ENCODE measurements at places on chromosomes 5 and 9.

DNA sequence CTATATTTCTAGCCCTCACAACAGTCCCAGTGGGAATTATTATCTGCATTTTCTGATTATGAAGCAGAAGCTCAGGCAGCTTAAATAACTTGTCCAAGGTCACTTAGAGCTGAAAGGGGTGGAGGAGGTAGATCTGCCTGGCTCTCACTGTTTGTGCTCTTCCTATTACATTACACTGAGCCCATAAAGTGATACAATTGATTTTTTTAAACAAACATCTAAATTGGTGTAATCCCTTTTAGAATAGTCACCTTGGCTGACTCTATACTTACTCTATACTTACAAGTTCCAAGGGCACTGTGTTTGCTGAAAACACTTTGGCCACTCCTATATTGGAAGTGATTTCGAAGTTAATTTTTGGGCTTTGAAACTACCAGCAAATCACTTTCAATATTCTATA is 144.7 kb downstream of the APBA1 start:
- DNase-seq, result no peak

- DNase-seq, result no peak
These were observed 3.0 kb downstream of the MTMR12 start for GRCh38 chr5:32309761-32310160.

DNA sequence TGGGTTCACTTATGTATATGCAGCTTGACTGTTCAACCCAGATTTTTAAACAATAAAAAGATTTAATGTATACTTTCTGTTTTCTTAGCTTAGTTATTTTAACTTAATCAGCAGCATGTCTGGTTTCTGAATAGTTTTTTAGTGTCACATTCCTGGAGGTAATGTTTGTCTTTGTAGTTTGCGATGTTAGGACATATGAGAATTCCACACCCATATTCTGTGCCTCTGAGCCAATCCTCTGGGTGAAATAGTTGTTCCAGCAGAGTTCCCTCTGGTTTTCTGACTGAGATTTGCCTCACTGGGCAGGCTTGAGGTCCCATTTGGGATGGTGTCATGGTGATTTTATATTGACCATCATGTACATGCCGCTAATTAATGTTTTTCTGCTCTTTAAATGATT is 48.6 kb downstream of the INIP start:
- DNase-seq, result no peak

DNA sequence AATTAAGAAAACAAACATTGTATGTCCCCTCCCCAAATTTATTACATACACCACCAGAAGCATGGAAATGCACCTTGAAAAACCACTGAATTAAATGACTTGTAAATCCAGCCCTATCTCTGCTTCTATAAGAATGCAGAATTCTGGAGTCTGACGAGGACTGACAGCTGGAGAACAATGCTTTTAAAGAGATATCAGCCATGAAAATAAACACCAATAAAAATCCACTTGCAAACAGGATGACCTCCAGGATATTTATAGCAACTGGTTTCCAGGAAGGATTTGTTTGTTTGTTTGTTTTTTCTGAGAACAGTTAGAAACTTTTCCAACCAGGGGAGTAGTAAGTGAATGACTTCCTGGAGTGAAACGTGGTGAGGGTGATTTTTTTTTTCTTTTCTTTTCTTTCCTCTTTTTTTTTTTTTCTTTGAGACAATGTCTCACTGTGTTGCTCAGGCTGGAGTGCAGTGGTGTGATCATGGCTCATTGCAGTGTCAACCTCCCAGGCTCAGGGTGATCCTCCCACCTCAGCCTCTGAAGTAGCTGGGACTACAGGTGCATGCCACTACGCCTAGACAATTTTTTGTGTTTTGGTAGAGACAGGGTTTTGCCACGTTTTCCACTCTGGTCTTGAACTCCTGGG is 38.7 kb upstream of the SLC36A1 start:
- DNase-seq, result no peak

GRCh38 chr9:88339317-88339716 is 48.9 kb upstream of the SPIN1 start:
- no peak for DNase-seq

Data from activated naive CD8-positive, alpha-beta T cell treated with anti-CD3 and anti-CD28 coated beads, Interleukin-2, amount 50 U/mL, for 24 hours (primary cell).